Hematopoietic multipotent progenitor cell treated with erythropoietin and hydrocortisone succinate and interleukin-3 and kit ligand, for 8 days (in vitro differentiated cells): ENCODE measurements at places on chromosomes 11 and 22.

DNA sequence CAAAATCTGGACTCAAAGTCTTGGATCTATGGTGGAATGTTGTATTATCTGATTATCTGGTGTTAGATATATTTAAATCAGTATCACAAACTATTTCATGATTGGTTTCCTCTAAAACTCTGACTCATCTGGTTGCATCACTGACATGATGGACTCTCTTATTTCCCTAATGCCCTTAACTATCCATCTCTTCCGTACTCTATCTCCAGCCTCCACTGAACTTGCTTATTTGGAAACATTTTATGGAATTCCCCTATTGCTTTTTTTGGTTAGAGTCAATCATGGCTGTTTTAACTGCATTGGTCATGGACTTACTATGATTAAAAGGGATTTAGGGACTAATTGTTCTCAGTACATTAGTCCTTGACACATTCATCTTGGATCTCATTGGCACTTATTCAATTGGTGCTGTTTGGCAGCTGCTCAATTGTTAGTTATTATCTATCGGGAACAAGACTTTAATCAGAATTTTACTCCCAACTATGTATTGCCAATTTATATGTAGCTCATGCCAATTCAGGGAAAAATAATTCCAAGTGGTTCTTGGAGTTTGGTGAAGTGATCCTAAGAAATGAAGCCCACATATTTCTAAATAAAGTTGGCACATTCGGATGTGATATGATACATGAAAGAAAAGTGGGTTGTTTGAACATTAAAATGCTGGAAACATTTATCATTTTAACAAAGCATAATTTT lies 942.0 kb upstream of the CCDC90B start:
- DNase-seq: no peak

GRCh38 chr11:28242596-28242995 lies 134.4 kb downstream of the METTL15 start:
- DNase-seq: no peak

DNA sequence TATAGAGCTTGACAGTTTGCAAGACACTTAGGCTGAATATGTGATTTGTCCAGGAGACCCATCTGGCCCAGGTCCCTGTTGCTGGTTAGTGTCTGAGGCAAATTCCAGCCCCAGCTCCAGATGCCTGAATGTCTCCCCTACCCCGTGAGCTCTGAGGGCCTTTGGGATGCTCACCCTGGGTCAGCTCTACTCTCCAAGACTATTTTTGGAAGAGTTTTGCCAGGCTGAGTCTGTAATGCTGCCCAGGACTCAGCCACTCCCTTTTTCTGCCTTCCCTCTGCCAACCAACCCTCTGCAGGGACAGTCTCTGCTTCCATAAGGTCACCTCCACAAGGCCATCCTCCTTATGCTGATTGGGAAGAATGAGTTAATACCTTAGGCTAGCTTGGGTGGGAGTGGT lies 66.3 kb downstream of the CABIN1 start:
- no peak for DNase-seq

GRCh38 chr22:36358533-36359469 lies 29.0 kb downstream of the MYH9 start:
- DNase-seq: no peak

DNA sequence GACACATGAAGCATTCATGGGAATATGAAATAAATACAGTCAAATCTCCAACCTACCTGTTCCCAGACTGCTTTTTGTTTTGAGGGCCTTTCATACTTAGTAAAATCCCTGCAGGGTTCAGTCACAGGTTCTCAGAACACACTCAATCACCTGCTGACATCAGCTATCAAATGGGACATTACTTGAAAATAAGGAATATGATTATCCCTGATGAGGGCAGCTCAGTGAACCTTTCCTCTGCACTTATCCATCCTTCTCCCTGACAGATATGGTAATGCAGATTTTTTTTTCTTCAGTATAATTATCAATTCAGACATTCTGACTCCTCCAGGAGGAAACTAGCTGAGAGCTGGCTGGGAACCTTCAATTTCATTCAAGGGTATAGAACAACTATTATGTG lies 1127.4 kb upstream of the CCDC90B start:
- no peak for DNase-seq

DNA sequence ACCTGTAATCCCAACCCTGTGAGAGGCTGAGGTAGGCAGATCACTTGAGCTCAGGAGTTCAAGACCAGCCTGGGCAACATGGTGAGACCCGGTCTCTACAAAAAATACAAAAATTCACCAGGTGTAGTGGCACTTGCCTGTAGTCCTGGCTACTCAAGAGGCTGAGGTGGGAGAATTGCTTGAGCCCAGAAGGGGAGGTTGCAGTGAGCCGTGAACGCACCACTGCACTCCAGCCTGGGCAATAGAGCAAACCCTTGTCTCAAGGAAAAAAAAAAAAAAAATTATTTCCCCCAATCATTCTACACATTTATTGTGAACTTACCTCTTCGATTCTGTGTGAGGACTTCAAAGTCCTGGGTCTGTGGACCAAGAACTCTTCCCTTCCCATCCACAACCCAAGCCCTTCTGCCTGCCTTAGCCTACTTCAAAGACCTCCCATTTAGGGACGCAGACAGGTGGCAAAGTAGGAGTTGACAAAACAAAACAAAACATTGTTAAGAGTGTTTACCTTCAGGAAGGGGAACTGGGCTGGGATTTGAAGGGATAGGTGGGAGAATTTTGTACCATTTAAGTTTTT lies 3.8 kb upstream of the WEE1 start:
- DNase-seq: no peak

DNA sequence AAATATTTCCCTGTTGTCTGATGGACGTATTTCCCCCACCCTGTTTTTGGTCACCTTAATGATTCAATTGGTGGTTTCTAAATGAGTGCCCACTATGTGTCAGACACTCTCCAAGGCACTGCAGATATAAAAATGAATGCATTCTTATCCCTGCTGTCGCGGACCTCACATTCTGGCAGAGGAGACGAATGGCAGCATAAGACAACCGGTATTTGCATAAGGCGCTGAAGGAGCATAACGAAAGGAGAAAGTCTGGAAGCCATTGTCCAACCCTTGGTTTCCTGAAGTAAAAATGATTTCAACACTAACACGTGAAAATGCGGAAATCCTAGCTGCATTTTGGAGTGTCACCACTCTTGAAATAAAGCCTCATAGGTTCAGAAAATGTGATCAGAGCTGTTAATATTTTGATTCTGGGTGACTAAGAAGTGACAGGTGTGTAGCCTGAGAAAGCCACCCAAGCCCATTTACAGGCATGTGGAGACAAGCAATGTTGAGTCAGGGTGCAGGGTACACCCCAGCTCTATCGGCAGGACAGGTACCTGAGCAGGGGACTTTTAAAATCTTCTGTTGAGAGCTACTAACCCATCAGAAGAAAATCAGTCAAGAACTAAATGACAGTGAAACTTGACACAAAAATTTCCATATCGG lies 10.1 kb upstream of the GAB2 start:
- DNase-seq: no peak
